ENCODE measurements at places on chromosomes 6 and 20.

GRCh38 chr20:6663104-6663503 lies 104.4 kb upstream of the BMP2 start:
- no peak for DNase-seq

- no peak for DNase-seq
Observed at GRCh38 chr6:156425359-156426020, 351.7 kb upstream of the ARID1B start.

DNA sequence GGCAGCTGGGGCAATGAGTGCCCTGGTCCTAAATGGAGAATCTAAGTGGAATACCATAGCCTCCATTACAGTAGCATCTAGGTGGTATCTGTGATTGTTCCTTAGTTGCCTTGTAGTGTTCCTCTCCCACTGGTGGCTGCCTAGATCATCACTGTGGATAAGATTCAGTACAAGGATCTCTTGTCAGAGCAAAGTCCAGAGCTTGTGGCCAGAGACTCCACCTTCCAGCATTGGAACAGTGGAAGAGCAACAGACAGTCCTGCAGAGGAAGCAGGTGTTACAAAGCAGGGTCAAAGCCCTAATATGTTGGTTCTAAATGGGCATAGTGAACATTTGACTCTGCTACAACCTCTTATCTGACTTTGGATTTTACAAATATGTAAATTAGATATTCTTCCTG lies 194.1 kb upstream of the GRIK2 start:
- no peak for DNase-seq

DNA sequence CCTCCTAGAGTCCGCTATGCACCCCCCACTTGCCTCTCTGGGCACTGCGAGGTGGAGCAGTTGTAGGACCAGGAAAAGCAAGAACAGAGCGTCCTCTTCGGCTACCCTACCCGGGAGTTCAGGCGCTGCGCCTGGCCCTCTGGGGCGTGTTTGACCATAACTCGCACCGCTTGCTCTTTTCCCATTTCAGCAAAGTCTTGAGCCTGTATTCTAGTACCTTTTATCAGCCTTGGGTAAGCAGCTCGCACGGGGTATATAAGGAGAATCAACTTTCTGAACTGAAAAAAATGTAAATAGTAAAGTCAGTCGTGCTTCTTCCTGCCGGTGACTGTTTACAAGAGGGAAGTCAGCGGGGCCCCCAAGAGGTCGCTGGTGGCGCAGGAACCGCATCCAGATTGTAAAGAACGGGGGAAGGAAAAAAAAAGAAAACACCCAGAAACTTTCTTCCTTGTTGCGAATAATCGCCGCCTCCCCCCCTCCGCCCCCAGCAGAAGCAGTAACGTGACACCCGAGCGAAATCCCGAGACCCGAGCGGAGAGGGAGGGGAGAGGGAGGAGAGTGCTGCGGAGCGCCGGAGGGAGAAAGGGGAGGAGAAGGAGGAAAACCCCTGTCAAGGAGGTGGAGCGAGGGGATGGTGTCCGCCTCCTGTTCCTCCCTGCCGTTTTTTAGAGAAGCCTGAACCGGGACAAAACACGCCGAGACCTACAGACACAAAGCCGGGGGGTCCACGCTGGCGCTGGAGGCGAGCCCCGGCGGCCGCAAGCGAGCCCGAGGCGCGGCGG lies at the start of gene UST:
UST (plus strand) TSS at position 668 of the 782 bp plus-strand sequence. CDS start 401 bp downstream, outside the sequence.
- peak; percentile 97 for DNase-seq

- no peak for DNase-seq
Observed at GRCh38 chr6:130655586-130655985, 171.6 kb upstream of the SMLR1 start.

GRCh38 chr6:82767037-82767436 lies 298.6 kb downstream of the UBE3D start:
- DNase-seq: no peak

DNA sequence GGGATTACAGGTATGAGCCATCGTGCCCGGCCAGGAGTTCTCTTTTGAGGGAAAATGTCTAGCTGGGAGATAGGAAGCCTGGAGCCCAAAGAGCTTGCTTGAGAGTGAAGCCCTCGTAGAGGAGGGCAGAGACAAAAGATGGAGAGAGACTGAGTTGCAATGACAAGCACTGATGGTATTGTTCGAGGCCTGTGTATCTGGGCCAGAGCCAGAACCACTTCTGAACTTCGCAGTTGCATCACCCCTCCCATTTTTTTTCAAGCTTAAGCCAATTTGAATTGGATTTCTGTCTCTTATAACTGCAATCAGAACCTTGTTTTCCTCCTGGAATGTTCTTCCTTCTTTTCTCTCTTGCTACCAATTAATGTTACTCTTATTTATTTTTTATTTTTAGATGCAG lies 83.1 kb downstream of the KCNB1 start:
- no peak for DNase-seq

DNA sequence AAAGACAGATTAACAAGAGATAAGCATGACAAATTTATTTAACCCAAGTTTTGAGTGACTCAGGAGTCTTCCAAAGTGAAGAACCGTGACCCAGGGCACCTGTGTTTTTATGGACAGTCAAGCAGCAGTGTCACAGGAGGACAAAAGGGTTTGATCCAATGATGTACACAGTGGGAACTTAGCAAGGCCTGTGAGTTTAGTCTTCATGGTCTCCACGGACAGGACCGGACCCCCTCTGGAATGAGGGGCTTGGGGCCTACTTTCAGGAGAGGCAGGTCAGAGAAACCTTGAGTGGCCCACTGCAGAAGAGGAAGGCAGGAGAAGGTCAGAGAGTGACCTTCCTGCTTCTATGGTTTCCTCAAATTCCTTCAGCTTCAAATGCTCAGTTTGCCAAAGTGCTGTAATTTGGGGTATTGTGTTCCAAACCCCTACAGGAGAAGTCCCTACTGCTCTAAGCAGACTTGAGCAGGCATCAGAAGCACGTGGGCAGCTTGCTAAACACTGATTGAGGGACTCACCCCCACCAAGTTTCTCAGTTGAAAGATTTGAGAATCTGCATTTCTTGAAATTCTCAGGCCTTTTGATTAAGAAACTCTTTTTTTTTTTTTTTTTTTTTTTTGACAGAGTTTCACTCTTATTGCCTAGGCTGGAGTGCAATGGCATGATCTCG lies 26.4 kb upstream of the ZMYND8 start:
- DNase-seq: no peak

- peak; percentile 51 for DNase-seq
Observed at GRCh38 chr20:13788167-13788834, 3.5 kb downstream of the NDUFAF5 start.

DNA sequence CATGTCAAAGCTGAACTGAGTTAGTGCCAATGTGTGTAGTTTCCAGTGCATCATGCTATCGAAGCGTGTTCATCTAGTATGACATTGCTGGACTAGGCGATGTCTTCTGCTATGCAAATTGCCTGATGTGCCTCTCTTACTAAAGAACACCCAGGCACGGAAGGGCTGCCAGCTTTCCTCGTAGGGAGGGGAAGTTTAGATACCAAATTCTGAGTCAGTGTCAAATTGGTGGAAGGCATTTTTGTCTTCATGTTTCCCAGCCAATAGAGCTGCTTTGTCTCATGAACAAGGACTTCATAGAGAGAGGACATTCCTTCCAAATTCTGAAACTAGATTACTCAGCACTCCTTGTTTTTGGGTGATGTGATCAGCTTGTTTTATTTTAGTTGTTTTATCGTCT lies 320.1 kb downstream of the BTBD3 start:
- DNase-seq: peak; percentile 39

GRCh38 chr6:149963212-149963461 lies 606 bp upstream of the ULBP1 start:
- no peak for DNase-seq

GRCh38 chr6:151093706-151094105 lies 146.1 kb upstream of the AKAP12 start:
- no peak for DNase-seq

DNA sequence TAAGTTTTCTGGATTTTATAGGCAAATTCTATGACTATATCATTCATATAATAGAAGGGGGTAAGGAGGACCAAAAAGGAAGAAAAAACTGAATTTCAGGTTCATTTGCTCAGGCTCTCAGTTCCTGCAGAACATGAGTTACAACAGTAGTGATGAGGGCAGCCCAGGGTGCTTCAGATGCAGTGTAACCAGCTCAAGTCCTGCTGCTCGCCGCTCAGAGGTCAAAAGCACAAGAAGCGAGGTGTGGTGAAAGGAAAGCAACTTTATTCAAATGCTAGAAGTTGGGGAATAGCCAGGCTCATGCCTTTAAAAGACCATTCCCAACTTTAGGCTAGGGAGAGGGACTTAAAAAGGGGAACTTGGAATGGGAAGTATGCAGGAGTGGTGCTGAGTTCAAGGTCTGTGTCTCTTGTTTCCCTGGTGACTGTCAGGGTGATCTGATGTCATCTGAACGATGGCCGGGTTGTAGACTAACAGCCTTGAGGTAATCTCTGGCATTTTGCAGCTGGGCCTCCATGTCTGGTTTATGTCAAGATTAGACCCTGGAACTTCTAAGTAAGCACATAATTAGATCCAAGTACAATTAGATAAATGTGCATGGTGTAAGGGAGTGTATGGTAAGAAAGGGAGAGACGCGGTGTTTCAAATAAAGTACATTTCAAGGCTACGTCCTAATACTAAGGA lies 14.5 kb upstream of the SEC63 start:
- DNase-seq: no peak

GRCh38 chr6:77430504-77430903 lies 32.8 kb downstream of the HTR1B start:
- DNase-seq: no peak

DNA sequence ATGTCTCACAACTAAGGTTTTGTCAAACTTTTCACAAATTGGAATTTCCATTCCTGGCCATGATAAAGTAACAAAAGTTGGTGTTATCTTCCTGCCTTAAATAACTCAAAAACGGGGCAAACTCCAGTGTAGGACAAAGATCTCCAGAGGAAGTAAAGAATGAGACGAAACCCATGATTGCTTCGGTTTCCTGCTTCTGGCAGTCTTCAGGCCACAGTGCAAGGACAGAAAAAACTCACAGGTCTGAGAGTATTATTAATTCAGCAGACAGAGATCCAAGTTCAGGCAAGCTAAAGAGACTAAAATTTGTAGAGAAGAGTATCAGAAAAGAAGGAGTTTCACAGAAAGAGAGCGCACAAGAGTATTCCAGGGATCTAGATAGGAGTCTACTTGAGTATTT lies 64.8 kb upstream of the RCAN2 start:
- no peak for DNase-seq

DNA sequence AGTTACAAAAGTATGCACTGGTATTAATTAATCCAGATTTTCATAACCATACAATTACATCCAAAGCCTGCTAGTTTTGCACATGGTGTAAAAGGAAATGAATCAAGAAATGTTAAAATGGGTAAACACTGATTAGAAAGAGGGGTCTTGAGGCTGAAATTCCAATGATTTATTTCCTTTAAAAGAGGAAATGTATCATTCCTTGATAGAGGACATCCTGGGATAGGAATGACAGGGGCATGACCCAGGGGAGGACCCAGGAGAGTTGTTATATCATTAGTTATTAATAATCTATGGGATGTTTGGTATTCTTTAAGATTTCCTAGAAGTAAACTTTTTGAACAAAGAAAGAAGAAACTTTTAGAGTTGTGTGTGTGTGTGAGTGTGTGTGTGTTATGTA lies 18.2 kb downstream of the AK9 start:
- no peak for DNase-seq

DNA sequence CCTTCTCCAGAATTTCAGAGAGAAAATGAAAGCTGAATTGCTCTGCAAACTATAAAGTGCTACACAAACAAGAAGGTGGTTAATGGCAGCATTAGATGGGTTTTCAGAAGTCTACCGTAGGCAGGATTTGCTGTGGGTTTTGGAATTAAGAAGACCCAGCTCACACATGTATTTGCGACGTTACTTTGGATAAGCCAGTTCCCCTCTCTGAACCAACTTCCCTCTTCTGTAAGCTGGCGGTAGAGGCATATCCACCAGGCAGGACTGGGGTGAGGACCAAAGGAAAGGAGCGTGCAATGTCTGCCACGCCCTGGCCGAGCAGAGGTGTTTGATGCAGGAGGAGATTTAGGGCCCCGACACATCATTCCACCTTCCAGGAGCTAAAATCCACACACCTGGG lies 6.9 kb downstream of the RSPO4 start:
- no peak for DNase-seq

DNA sequence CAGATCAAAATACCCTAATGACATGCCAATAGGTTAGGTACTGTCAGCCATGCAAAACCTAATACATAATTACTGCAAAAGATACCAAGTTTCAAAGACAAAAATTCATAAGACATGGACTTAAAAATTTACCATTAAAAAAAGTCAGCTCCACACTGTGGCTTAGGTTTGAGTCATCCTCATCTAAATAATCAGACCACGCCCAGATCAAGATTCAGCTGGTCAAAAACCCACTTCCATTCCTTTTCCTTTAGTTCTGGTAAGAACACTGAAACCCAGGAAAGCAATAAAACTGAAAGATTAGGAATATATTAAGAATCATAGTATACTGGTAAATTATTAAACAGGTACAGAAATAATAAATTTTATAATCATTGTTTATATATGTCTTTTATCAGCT lies 81.0 kb upstream of the ASF1A start:
- no peak for DNase-seq

DNA sequence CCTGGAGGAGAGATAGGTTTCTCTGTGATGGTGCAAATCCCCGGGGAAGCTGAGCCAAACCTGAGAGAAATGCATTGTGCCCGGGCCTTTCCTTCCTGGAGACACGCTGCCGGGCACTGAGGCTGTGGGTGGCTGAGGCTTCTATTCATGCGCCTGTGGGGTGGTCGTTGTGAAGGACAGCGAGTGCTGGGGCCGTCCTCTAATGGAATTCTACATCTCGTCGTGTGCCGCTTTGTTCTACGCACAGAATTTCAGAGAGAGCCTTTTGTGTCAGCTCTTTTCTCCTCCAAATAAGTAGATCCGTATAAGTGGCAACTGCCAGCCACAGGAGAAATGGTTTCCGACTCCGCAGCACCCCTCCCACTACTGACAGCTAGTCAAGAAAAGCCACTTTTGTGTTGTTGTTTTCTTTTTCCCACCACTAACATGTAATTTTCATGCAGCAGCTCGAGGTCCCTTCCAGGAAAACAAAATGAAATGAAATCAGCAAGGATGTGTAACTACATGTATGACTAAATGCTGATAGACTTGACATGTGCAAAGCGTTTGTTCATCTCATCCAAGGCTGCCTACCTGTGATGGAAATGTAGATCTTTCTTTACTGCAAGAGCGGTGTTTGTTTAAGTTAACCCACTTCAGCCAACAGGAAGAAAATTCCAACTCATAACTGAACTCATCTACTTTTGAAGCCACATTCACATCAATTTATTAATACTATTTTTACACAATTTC lies 26.4 kb upstream of the PXDC1 start:
- no peak for DNase-seq

DNA sequence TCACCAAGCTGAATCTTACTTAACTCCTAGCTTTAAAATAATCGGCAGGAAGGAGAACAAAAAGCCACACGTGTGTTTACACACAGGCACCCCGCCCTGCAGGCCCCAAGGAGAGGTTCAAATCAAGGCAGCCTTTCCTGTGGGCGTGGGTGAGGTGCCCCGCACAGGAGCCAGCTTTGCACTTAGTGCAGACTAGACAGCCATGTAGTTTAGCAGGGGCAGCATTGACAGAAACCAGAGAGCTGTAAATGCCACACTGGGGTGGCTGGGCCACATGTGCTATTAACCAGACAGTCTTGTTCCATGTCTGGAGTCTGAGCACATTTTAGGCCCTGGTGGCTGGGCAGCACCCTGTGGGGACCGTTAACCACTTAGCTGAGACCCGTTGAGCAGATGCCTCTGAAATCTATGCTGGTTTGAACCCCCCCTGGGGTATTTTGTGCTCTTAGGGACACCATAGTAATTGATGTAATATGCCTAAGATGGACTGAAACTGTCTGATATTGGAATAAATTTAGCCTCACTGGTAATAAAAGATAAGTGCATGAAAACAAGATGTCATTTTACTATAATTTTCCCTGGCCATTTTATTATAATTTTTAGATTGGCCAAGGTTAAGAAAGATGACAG lies 106.4 kb upstream of the KCNG1 start:
- no peak for DNase-seq

Data from right hindlimb (tissue), 1 donor.